ENCODE measurements at places on chromosomes 12 and 14. TPM values are rescaled to one million over a fixed set of nuclear protein-coding genes. Genes with fewer than 3 reads are reported as not detected.
A peak's percentile ranks its signal among the peaks of the same experiment; 100 is the strongest.

MMP17 gene
- polyA plus RNA-seq = not detected

ISM2 gene
- not detected for polyA plus RNA-seq

SYT10 gene
- not detected for polyA plus RNA-seq

DNA sequence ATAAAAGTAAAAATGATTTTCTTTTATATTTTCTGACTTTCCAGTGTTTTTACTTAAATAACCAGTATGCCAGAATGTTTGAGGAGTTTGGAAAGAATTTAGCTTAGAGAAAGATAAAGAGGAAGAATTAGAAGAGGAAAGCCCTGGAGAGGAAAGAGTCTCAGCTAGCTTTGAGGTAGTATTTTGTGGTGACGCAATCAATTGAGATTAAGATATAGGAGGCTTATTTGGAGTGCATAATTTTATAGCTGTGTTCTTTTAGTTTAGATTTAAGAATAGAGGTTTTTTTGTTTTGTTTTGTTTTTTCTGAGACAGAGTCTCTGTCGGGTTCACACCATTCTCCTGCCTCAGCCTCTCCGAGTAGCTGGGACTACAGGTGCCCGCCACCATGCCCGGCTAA is 18.1 kb downstream of the CLEC2B start:
- no peaks in the 10 kb centered on the region for H3K4me1 ChIP-seq
- no peak overlapping the region for H3K27ac ChIP-seq
- H3K4me3 ChIP-seq = no peak overlapping the region
- no peaks in the 10 kb centered on the region for H3K36me3 ChIP-seq
- DNase-seq = no peak

DNA sequence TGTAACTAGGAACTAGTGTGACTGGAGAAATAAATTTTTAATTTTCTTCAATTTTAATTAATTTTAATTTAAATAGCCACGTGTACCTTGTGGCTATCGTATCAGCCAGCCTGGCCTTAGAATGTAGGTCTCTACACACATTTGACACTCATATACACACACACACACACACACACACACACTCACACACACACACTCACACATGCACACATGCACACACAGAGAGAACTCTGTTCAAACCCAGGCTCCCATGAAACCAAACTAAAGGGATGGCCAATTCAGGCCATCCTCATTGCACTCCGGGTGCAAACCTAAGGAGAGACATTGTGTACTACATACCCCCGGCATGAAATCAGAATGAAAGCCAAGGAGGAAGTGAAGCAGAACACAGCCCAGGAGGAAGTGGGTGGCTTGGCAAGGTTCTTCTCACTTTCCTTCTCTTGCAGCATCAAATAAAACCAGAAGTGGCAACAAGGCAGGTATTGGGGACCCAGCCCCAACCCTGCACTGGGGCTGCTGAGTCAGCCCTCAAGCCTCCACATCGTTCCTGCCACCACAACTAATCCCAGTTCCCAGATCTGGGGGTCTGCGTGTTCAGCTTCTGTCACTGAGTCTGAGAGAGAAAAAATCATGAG is 26.2 kb upstream of the CHPT1 start:
- H3K27ac ChIP-seq = no peak overlapping the region
- no peaks in the 10 kb centered on the region for H3K36me3 ChIP-seq
- DNase-seq = peak; percentile 58
- peaks cover 18% of the 10 kb centered on the region for H3K4me1 ChIP-seq
- no peak overlapping the region for H3K4me3 ChIP-seq
- H3K27me3 ChIP-seq = no peaks in the 10 kb centered on the region

DNA sequence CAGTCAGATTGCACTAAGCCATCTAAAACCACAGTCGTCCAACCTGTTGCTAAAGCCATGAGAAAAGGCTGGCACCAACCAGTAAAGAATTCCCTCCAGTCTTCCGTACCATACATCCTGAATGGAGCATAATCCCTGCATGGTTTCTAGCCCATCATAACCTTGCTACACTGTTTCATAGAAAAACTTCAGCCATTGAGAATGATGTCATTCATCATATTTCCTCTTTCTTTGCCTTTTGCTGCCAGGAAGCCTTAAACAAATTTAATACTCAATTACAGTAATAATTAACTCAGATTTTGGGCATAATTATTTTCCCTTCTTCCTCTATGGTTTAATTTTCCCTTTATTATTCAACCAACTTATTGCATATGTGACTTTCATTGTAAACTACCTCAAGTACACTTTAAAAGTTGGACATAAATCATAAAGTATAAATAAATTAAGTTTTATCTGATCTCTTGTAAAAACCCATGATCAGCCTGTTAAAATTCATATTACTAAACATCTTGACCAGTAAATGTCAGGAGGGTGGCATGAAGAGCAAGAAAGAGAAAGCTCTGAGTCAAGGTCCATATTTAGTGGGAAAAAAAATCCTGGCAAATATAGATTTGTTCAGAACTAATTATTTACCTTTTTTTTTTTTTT is 264.7 kb downstream of the ZFP36L1 start:
- DNase-seq = no peak
- H3K36me3 ChIP-seq = no peaks in the 10 kb centered on the region
- no peaks in the 10 kb centered on the region for H3K4me1 ChIP-seq
- H3K27me3 ChIP-seq = no peaks in the 10 kb centered on the region
- no peak overlapping the region for H3K4me3 ChIP-seq
- H3K27ac ChIP-seq = no peak overlapping the region

DNA sequence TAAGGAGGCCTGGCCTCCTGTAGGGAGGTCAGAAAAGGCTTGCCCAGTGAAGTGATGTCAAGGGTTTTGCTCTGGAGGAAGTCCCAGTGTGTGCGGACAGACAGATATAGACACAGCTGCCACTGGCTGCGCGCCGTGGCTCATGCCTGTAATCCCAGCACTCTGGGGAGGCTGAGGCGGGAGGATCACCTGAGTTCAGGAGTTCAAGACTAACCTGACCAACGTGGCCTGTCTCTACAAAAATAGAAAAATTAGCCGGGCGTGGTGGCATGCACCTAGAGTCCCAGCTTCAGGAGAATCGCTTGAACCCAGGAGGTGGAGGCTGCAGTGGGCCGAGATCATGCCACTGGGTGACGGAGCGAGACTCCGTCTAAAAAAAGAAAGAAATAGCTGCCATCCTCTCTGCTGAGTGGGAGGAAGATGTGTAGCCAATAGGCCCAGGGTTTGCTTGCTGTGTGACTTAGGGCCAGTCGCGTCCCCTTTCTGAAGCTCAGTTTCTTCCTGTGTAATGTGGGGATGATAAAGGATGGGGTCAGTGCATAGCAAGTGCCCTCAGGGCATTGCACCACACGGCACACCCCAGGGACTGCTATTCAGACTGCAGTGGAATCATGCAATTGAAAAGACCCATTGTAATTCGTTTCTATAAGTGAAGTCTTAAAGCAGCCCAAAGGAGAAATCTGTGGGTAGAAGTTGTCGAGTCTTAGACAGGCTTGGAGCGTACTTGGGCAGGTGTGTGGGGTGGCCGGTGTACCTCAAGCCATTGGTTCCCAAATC is 18.7 kb upstream of the MLEC start:
- H3K27me3 ChIP-seq = no peaks in the 10 kb centered on the region
- H3K36me3 ChIP-seq = no peaks in the 10 kb centered on the region
- no peak for DNase-seq
- H3K27ac ChIP-seq = no peak overlapping the region
- no peaks in the 10 kb centered on the region for H3K4me1 ChIP-seq

DNA sequence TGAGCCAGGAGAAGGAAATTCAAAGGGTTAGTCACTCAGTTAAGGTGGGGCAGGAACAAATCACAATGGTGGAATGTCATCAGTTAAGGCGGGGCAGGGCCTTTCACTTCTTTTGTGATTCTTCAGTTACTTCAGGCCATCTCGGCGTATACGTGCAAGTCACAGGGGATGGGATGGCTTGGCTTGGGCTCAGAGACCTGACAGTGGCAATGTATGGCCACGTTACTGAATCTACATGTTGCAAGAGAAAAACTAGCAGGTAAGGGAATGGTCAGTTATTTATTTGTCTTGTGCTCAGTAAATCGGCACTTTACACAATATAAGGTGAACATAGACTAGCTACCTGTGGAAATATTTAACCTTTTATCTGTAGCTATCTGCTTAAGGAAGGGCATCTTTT is 11.9 kb downstream of the SLCO1B3 start:
- no peak for DNase-seq
- H3K4me1 ChIP-seq = no peaks in the 10 kb centered on the region
- no peak overlapping the region for H3K27ac ChIP-seq

- DNase-seq = no peak
- no peaks in the 10 kb centered on the region for H3K36me3 ChIP-seq
- no peak overlapping the region for H3K27ac ChIP-seq
Observed at GRCh38 chr12:105888696-105889095, 250.1 kb downstream of the NUAK1 start.

DNA sequence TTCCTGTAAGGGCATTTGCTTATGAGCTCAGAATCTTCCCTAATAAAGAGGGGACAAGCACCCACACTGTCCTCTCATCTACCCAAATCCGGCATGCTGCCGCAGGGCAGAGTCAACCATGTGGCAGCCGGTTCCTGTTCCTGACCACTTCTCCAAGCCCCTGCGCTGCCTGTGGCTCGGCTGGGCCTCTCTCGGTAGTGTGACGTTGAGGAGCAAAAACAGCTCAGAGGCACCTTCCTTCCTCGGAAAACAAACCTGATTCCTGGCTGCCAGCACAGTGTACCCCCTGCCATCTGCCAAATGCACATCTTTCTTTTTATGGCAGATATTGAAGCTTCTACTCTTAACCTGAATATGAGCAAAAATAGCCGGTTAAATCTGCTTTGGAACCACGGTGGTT is 50.5 kb downstream of the CFAP251 start:
- no peaks in the 10 kb centered on the region for H3K27me3 ChIP-seq
- H3K36me3 ChIP-seq = no peaks in the 10 kb centered on the region
- H3K4me1 ChIP-seq = no peaks in the 10 kb centered on the region
- no peak overlapping the region for H3K27ac ChIP-seq

GRCh38 chr12:75784591-75784990 is 247.0 kb downstream of the PHLDA1 start:
- no peak overlapping the region for H3K4me3 ChIP-seq
- no peaks in the 10 kb centered on the region for H3K36me3 ChIP-seq
- DNase-seq = no peak
- H3K27me3 ChIP-seq = no peaks in the 10 kb centered on the region
- H3K27ac ChIP-seq = no peak overlapping the region
- H3K4me1 ChIP-seq = no peaks in the 10 kb centered on the region

GRCh38 chr12:58470266-58471010 is 449.9 kb downstream of the LRIG3 start:
- H3K27ac ChIP-seq = no peak overlapping the region
- no peaks in the 10 kb centered on the region for H3K4me1 ChIP-seq
- no peaks in the 10 kb centered on the region for H3K36me3 ChIP-seq
- no peaks in the 10 kb centered on the region for H3K27me3 ChIP-seq
- no peak for DNase-seq

All from naive thymus-derived CD4-positive, alpha-beta T cell (primary cell).